ENCODE measurements at places on chromosomes 4 and X.
A peak's percentile ranks its signal among the peaks of the same experiment; 100 is the strongest.

- DNase-seq, result no peak
Measured at GRCh38 chr4:46503739-46504138, 113.8 kb upstream of the GABRA2 start.

DNA sequence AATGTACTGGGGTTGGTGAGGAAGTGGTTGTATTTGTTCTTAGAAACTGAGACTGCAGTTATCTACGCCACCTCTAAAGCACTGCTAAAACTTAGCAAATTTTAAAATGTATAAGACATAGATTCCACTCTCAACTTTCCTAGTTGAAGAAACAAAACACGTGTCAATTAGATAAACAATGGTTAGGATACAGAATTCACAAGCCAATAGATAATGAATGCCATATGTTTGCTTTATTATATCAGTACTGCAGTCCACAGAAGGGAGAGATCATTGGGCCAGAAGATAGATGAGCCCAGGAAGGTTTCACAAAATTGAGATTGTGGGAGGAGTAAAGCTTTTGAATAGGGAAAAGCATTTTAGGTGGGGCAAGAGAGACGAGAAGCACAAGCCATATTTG is 14.3 kb downstream of the TMEM33 start:
- peak; percentile 52 for DNase-seq

GRCh38 chrX:119694601-119695534 is 1.9 kb upstream of the SEPTIN6 start:
- DNase-seq, result no peak

DNA sequence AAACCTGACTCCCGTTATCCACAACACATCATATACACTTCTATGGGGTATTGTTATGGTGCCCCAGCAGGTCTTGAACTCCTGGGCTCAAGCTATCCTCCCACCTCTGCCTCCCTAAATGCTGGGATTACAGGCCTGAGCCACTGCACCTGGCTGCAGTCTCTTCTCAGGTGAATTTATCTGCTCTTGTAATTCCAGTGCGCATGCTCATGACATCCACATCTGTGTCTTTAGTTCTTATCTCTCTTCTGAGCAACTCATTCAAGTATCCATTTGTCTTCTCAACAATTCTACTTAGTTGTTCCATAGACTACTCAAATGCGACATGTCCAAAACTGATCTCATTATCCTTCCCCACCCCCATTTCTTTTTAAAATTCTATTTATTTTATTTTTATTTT is 20.5 kb upstream of the MID2 start:
- DNase-seq, result no peak

- DNase-seq, result no peak
Measured at GRCh38 chr4:82050796-82051195, 323.0 kb downstream of the HNRNPD start.

- DNase-seq, result no peak
Measured at GRCh38 chr4:96407738-96408463, 568.0 kb downstream of the PDHA2 start.

- peak; percentile 1 for DNase-seq
Measured at GRCh38 chr4:98092833-98093439, 50.3 kb downstream of the STPG2 start.

- DNase-seq, result no peak
Measured at GRCh38 chr4:142493255-142494110, 352.6 kb downstream of the INPP4B start.

DNA sequence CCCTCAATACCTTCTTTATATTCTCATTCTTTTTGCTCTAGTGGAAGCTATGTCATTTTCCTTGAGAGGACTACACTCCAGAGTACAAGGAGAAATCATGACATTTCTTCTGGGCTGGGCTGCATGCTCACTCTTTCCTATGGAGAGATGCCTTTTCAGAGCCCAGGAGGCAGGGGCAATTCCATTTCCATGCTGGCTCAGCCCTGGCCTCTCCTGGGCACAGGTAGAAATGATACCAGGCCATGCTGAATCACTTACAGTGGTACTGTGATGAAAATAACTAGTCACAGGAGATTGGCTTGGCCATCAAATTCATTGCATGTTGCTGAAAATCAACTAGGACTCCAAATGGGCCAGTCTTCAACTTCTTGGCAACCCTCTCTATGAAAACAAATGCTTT is 34.0 kb upstream of the PPARGC1A start:
- no peak for DNase-seq
